ENCODE measurements at places on chromosomes 13 and 19.
A peak's percentile ranks its signal among the peaks of the same experiment; 100 is the strongest.

GRCh38 chr19:29612121-29612520, 6.0 kb downstream of the POP4 start:
- no peak for DNase-seq

DNA sequence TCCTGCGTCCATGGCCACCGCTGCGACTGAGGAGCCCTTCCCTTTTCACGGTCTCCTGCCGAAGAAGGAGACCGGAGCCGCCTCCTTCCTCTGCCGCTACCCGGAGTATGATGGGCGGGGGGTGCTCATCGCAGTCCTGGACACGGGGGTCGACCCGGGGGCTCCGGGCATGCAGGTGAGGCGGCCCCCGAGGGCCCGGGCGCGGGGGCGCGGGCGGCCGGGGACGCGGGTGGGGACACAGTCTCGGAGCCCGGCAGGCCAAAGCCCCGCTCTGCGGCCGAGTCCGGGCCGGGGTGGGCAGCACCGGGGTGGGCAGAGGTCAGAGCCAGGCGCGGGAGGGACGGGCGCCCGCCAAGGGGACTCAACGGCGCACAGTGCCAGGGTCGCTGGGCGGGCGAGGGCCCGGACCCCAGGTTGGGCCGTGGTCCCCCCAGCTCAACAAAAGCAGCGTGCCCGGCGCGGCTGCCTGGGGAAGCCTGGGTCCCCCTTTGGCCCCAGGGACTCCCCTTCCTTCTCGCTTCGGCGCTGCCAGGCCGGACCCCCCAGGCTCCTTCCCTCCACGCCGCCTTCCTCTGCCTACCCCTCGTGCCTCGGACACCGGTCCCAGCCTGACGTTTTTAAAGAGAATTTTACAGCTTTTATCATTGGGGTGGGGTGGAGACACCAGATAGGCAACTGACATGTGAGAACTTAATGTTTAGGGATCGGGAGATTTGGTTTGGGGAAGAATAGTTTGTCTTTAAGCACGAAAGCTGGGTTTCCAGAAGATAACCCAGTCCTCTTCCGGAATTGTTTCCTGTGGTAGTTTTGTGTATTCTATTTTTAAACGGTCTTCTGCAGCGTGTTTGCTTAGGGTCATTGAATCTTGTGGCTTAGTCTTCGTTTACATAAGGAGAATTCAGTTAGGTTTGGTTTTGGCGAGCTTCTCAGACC, 509 bp downstream of the TPP2 start:
- DNase-seq: peak; percentile 4

GRCh38 chr13:23707674-23708073, 137.5 kb downstream of the TNFRSF19 start:
- no peak for DNase-seq

DNA sequence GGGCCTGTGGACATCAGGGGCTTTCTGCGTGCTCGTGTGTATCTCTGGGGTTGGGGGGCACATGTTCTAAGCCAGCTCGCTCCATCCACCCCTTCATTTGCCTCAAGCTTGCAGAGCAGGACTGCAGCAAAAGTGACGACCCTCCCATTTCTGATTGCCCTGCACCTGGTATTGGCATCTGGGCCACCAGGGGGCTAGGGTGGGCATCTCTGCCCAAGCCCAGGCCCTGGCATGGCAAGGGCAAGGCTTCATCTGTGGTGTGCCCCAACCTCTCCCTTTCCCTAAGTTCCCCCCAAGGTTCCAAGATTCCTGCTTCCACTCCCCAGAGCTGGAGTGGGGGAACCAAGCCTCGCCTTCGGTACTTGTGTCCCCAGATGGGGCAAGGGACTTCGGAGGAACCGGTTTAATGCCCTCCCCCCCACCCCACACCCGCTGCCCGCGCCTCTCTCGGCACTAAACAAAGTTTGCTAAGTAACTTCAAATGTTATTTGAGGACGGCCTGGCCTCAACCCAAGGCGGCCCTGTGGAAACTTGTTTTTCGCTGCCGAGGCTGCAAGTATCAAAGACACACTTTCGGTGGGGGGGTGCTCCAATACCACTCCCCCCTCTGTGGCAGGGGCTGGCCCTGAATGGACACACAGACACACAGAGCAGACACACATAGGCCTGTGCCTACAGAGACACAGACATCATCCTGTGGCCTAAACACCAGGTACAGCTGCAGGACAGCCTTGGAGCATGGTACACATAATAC, 12.2 kb downstream of the NFIX start:
- DNase-seq: no peak

GRCh38 chr13:47188802-47189201, 291.9 kb upstream of the HTR2A start:
- DNase-seq: no peak

GRCh38 chr19:17379221-17379631, 2.1 kb upstream of the PLVAP start:
- no peak for DNase-seq

All from activated T-helper 1 cell treated with Interleukin-2 at 50 U/mL for 16 hours (primary cell).